ENCODE measurements at places on chromosomes 5 and 9.

DNA sequence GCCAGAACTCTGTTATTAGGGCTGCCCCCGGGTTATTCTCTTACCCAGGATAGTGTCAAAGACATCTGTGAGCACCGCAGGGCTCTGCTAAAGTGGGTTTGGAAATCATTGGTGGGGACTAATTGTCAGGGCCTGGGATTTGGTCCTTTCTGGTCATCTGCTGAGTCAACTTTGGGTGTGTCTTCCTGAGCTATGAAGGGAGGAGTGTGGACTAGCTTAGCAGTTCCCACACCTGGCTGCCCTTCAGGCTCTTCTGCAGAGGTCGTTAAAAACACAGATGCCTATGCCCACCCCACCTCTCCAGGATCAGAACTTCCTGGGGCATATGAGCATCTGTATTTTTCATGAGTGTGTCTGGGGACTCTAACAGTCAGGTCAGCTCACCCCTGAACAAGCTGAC is 352.2 kb downstream of the SLIT3 start:
- DNase-seq: no peak

DNA sequence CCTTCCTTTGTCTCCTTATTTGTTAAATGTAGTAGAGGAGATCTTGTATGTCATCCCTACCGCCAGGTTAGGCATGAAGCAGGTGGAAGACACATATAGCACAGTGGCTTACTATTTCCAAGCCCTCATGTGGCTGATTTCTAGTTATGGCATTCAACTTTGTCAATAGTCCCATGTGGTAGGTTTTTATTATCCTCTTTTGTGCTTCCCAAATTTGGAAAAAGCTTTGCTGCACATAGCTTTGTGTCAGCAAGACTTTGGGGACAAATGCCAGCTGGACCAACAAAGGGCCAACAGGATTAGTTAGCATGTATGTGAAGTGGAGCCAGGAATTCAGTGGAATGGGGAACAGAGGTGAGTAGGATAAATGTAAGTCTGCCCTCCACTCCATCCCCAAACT is 276.3 kb downstream of the PSAT1 start:
- no peak for DNase-seq

- DNase-seq: no peak
Measured at GRCh38 chr9:93634311-93635185, 58.2 kb downstream of the PHF2 start.

GRCh38 chr5:100889165-100889743 is 13.8 kb downstream of the ST8SIA4 start:
- no peak for DNase-seq

GRCh38 chr9:75265525-75265972 is 177.2 kb downstream of the OSTF1 start:
- DNase-seq: peak; percentile 11

GRCh38 chr5:94715768-94716167 is 97.3 kb downstream of the SLF1 start:
- no peak for DNase-seq

DNA sequence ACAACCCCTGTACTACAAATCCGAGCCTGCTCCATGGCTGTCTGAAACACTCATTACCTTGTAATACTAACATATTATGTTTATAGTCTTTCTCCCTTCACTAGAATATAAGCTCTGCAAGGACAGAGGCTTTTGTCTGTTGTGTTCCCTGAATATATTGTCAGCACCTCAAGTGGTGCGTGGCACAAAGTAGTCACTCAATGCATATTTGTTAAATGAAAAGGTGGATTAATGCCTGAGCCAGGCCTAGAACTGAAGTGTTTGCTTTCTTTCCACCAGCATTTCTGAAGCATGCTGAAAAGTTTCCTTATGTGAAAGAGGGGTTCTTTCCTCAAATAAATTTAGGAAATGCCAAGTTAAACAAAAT is 36.3 kb downstream of the ELL2 start:
- DNase-seq: no peak

DNA sequence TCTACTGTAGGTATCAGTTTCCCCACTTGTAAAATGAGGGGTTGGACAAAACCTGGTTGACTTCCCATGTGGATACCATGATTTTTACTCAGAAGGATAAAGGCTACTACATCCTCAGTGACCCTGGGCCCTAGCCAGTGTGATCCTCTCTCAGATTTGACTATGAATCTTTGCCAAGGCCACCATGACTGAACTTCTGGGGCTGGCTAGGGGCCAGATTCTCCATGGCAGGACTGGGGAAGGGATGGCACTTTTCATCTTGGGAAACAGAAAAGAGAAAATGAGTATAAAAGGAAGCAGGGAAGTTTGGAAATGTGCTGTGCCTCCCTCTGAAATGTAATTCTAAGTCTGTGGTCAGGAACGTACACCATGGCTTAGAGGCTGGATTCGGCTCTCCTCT is 1.4 kb upstream of the FSTL4 start:
- DNase-seq: no peak

- DNase-seq: no peak
Measured at GRCh38 chr5:72478276-72478675, 28.9 kb downstream of the ZNF366 start.

DNA sequence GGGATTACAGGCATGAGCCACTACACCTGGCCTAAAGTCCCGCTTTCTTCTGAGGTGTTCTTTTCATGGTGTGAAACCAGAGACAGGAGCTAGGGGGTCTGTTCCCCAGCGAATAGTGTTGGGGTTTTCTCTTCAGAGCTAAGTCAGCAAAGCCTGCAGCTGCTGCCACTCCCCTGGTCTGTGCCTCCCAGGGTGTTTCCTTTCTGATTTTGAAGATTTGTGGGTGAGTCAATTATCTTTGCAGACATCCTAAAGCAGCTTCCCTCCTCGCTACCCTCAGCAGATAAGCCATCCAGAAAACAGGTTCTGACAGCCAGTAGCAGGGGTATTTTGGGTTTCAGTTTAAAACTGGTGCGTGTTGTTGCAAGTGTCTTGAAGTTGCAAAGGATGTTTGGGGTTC is 72.0 kb upstream of the IQGAP2 start:
- DNase-seq: no peak

DNA sequence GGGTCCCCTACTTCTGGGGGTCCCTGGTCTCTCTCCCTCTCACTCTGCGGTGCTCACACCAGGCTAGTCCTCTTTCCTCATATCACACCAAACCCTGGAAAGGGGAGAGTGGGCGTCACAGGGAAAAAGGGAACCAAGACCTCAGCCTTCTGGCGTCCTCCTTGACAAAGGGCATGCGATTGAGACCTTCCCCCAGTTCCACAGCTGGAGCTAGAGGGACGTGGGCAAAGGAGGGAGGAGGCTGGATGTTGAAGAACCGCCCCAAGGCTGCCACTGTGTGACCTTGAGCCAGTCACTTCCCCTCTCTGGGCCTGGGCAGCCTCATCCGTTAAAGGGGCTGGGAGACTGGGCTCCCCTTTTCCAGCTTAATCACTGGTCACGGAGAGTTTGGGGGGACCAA is 18.5 kb upstream of the TOR2A start:
- DNase-seq: no peak

DNA sequence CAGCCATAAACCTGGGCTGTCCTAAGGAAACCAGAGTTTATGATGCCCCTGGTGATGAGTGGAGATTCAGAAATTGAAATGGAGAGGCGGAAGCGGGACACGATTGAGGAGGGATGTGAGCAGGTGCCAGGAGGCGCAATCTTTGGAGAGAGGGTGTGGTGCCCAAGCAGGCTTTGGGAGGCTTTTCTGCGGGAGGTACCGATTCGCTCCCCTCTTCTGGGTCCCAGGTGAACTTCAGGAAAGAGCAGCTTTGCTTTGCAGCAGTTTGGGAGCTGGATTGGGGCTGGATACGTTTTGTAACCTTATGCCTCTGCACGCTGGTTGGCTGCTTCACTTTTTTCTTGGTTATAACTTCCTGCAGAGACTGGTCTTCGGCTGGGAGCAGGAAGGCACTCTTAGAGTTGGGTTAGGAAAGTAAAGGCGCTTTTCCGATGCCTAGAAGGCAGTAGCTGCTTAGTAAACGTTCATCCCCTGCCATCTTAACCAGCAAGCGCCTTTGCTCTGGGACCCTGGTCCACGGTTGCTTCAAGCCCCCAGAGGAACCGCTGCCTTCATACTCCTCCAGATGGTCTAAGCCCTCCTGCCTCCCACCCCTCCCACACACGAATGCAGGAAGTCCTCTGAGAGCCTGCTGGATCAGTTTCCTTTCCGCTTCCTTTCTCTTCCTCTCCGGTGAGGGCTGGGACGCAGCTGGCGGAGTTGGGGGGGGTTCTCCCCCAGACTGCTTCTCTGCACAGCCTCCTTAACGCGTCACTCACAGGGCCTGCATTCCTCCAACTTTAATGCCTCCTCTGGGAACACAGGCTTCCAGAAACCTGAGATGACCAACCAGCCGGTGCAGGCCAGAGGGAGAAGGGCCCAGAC is 15.2 kb upstream of the NEK6 start:
- DNase-seq: no peak

- DNase-seq: no peak
Measured at GRCh38 chr9:121455527-121456239, 44.0 kb downstream of the GGTA1 start.

DNA sequence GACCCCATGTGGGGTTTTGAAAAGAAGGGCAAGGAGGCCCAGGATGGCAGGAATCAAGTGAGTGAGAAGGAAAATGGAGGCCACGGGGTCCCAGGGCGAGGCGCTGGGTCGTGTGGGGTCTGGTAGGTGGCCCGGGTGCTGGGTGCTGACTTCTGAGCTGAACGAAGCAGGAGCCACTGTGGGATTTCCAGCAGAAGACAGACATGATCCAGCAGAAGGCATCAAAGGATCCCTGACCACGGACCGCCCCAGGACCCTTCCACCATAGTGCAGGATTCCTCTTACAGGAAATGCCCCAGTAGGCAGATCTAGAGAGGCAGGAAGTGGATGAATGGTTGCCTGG is 106.7 kb downstream of the ADAMTS2 start:
- no peak for DNase-seq

DNA sequence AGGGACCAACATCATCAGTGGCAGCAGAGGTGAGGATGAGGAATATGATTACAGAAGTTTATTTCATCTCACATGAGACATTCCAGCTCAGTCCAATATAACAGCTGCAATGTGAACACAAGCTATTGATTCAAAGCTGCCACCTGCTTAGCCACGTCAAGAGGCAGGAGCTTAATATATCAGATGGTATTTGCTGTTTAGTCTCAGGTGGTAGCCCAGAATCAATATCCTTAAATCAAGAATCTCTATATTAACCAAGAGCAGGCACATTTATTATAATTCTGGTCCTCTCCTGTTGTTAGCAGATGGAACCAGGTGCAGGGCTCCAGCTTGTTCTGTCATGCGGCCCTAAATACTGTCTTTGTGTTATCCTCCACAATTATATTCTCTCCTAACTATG is 431.6 kb downstream of the ICE1 start:
- no peak for DNase-seq

DNA sequence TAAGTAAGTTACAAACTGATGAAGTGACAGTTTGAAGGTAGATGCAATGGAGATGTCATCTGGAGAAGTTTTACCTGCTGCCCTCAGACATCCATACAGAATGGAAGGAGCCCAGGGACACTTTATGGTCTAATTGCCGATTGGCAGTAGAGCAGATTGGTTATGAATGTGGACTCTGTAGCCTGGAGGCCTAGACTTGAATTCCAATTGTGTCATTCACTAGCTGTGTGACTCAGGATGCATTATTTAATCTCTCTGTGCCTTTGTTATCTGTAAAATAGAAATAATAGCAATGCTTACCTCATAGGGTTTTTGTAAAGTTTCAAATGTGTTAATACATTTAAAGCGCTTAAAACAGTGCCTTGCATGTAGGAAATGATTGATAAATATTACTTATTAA is 5.2 kb upstream of the TCERG1 start:
- no peak for DNase-seq

DNA sequence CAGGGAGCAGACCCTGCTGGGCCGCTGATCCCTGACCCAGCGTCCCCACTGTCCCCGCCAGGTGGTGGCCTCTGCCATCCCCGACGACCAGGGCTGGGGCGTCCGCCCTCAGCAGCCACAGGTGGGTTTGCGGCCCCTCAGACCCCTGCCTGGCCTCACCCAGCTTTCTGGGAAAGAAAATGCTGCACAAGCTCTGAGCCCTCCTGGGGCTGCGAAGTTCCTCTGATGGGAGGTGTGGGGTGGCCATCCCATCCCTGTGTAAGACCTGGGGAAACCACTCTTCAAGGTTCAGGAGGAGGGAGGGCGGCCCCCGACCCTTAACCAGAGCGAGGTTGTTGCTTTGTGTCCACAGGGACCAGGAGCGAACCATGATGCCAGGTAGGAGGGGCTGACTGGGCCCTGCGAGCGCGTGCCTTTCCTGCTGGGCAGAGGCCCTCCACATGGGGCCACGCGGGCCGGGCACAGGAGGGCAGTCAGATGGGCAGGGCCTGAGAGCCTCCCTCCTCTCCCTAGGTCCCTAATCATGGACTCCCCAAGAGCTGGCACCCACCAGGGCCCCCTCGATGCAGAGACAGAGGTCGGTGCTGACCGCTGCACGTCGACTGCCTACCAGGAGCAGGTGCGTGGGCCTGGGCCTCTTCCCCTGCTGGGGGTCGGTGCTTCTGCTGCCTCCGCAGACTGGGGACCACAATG is 7.7 kb downstream of the NOXA1 start:
- DNase-seq: no peak

- DNase-seq: no peak
Measured at GRCh38 chr9:32627394-32627954, 8.0 kb downstream of the TAF1L start.

- no peak for DNase-seq
Measured at GRCh38 chr5:168790002-168790635, 211.0 kb upstream of the PANK3 start.

Measured in activated naive CD4-positive, alpha-beta T cell (primary cell).